ENCODE measurements at places on chromosomes 11 and 22. TPM values are rescaled to one million over a fixed set of nuclear protein-coding genes. Genes with fewer than 3 reads are reported as not detected.

DNA sequence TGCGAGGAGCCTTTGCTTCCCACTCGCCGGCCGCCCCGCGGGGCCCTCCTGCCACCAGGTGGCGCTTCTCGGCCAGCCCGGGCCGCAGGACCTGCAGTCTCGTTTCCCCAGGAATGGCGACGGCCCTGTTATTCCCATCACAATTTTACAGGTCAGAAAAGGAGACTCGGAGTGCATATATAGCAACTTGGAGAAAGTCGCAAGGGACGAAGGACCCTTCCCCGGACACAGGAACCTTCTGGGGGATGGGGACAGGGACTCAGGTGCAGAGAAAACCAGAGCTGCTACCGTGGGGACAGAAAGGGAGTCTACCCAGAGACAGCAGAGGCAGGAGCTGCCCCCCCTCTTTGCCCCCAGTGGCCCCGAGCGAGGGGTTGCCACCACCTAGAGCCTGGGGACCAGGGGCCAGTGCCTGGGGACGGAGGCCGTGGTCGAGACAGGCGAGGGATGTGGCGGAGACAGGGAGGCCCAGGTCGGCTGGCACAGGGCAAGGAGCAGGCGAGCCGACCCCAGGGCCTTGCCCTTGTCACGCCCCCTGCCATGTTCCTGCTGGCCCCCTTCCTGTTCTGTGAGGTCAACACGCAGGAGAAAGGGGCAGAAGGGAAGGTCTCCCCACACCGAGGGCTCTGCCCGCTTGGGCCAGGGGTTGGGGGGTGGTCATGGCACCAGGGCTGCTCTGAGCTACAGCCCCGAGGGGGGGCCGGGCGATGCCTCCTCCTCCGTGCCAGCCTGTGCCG is 3.5 kb upstream of the KRTAP5-6 start:
- DNase-seq: peak; percentile 89

The CDC42EP2 gene
- 16.7 TPM for total RNA-seq

DNA sequence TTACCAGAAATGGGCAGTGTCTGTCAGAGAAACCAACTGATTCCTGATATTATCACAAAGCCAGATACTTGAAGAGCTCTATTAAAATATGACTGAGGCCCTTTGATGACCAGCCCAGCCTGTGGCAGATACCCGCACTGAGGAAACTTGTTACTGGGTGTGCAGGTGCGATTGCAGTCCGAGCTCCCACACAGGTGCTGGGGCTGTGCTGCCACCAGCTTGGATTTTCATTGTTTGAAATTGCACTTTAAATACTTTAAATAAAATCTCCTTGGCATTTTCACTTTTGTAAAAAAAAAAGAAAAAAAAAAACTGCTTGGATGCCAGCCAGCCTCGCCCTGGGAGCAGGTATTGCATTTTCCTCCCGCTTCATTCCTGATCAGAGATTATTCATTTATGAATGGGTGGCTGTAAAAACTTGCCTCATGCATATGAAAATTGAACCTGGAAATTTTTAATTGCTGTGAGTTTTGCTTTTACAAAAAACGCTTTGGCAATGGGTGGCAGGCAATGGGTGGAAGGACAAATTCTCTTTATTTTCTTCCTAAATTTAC is 21.2 kb downstream of the EHF start:
- no peak for DNase-seq

The C11orf52 gene
- total RNA-seq: 1.9 TPM

The MYBPC3 gene
- total RNA-seq: 2,397 TPM

GRCh38 chr22:44130076-44130711 is 50.5 kb upstream of the PARVG start:
- DNase-seq: no peak

DNA sequence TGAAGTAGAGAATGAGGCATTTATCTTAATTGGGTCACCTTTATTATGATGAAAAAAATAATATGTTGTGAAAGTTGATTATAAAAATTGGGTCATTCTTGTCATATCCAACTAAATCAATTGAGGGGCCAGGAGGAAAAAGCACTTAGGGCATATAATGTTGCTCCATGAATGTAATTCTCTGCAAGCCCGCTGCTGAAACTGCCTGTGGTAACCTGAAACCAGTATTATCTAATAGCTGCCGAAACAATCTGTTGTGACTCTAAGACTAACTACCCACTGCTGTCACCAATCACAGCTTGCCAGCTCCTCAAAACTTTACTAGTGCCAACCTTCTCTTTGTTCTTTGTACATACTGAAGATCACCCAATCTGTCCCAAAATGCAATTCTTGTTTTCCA is 115.8 kb downstream of the ATG16L2 start:
- no peak for DNase-seq

DNA sequence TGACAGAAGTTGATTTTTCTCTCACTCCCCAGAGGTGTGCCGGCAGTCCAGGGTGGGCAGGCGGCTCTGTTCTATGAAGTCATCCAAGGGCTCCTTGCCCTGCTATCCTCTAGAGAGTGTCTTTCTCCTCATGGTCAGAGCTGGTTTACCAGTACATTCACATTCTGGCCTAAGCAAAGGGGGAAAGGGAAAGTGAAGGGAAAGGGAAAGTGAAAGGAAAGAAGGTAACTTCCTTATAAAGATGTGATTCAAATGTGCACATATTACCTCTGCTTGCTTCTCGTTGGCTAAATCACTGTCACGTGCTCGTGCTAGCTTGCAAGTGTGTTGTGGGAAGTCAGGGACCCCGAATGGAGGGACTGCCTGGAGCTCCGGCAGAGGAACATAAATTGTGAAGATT is 2.9 kb upstream of the HTATIP2 start:
- no peak for DNase-seq

- DNase-seq: no peak
Observed at GRCh38 chr11:82927264-82927880, 25.8 kb downstream of the DDIAS start.
